AML-193 (cell line): ENCODE measurements at places on chromosomes 1 and 21.

GRCh38 chr1:113811156-113811887, 954 bp downstream of the RSBN1 start:
- peak; percentile 26 for DNase-seq

GRCh38 chr1:228345201-228345930, 61.3 kb downstream of the TRIM11 start:
- DNase-seq: no peak

GRCh38 chr21:43305811-43306311, 121.1 kb downstream of the SIK1 start:
- DNase-seq: no peak

DNA sequence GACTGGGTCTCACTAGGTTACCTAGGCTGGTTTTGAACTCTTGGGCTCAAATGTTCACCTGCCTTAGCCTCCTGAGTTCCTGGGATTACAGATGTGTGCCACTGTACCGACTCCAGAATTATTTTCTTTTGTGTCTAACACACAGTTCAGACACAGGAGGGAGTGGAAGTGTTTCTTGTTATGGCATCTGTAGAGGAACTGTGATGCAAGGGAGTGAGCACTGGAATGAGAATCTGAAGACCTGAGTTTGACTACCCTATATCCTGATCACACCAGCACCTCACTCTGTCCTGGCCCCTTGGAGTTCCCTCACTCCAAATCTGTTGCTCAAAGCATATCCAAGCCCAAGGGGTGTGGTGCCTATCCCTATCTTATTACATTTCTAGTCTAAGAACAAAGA, 15.2 kb downstream of the OPTC start:
- DNase-seq: no peak

- DNase-seq: no peak
These were observed 344.9 kb downstream of the PTPRU start for GRCh38 chr1:29581256-29581655.

DNA sequence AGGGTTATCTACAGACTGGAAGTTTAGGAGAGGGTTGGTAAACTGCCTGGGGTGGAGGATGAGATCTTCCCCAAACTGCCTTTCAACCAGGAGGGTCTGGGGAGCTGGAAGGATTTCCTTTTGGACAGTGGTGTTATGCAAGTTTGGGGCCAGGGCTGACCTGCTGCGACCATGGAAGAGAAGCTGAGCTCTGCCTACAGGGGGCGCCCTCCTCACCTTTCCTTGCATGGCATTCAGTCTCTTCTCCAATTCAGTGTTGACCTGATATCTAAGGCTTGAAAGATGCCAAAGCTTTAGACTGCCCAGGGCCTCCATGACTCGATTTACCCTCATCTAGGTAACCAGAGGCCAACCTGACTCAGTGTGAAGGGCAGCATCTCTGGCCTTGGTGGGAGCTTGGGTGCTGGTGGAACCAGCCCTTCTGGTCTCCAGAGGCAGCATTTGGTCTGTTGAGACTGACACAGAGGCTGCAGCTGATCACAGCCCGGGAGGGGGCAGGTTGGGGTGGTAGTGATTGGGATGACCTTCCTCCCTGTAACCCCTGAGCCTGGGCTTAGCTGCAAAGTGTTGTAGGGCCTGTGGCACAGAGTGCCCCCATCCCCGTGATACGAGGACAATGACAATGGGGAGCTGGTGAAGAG, 170.0 kb downstream of the GRIK3 start:
- DNase-seq: peak; percentile 16

DNA sequence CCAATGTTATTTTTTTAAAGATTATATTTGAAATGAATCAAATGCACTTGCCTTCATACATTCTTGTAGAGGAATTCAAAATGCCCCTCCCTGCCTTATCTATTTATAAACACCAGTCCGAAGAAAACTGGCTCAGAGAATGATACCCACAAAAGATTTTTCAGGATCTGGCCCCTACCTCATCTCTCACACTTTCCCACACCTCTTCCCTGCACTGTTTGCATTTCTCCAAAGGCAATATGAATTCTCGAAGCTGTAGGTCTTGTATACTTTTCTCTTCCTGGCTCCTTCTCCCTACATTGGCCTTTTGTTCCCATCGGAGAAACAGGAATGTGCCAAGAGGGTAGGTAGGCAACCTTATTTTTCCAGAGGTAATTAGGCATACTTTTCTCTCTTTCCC, 12.0 kb upstream of the CCDC190 start:
- DNase-seq: no peak

GRCh38 chr1:77976433-77977076, 2.3 kb downstream of the FUBP1 start:
- DNase-seq: no peak
